ENCODE measurements at places on chromosomes 1 and 21.

DNA sequence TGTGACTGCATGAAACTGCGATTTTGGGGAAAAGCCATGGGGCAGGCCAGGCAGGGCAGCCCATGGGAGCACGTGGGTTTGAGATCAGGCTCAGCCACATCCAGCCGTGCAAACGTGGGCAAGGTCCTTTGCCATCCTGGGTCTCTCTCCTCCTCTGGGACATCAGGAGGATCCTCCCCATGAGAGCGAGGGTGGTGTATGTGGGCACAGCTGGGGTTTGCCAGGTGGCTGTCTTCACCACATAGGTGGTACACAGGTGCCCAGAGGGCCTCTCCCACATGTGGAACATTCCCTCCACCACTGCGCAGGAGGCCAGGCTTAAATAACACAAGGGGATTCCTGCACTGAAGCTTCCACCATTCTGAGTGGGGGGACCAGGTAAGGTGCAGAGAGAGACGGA, 136.7 kb downstream of the DMRTB1 start:
- no peak for DNase-seq
- peaks cover 12% of the 10 kb centered on the region for H3K4me1 ChIP-seq
- H3K4me3 ChIP-seq: no peak overlapping the region

- H3K4me1 ChIP-seq: peaks cover 12% of the 10 kb centered on the region
- DNase-seq: no peak
- no peak overlapping the region for H3K4me3 ChIP-seq
- H3K27me3 ChIP-seq: peaks cover 9% of the 10 kb centered on the region
- peak overlapping the region; percentile 11 for H3K27ac ChIP-seq
- no peaks in the 10 kb centered on the region for H3K36me3 ChIP-seq
Measured at GRCh38 chr21:45299026-45299863, 11.6 kb upstream of the POFUT2 start.

- no peak overlapping the region for H3K27ac ChIP-seq
- no peak overlapping the region for H3K4me3 ChIP-seq
- H3K4me1 ChIP-seq: no peaks in the 10 kb centered on the region
- H3K36me3 ChIP-seq: no peaks in the 10 kb centered on the region
Measured at GRCh38 chr1:110310300-110310699, 28.9 kb upstream of the RBM15 start.

DNA sequence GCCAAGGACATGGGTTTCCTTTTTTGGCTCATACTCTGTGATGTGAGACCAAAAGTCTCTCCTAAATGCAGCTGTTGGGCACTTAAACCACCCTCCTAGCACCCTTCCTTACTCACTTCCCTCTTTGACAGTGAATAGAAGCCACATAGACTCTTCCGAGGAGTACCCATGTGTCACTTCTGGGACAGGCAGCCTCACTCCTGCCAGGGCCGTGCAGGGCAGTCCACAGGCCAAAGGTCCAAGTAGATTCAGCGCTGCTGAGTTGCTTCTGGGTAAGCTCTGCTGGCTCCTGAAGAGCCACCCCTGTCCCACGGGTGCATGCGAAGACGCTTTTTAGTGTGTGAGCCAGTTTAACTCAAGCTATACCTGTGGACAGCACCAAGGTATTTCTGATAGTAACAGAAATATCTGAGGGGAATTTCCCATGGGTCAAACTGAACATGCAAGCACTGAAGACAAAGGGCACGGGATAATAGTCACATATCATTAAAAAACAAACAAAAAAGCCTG, 36.8 kb upstream of the BMP8B start:
- no peaks in the 10 kb centered on the region for H3K4me1 ChIP-seq
- DNase-seq: no peak
- peaks cover 14% of the 10 kb centered on the region for H3K27me3 ChIP-seq
- H3K4me3 ChIP-seq: no peak overlapping the region

GRCh38 chr1:44282704-44283426, 69.6 kb downstream of the DMAP1 start:
- H3K4me3 ChIP-seq: no peak overlapping the region
- H3K36me3 ChIP-seq: peaks cover 9% of the 10 kb centered on the region
- no peak overlapping the region for H3K27ac ChIP-seq
- no peaks in the 10 kb centered on the region for H3K27me3 ChIP-seq

Data from activated CD4-positive, alpha-beta T cell treated with anti-CD3 and anti-CD28 coated beads, Interleukin-2, amount 10 ng/mL, durations not matched to agents 7 days and 5 days (primary cell).